Suprapubic skin (tissue), 4 donors: ENCODE measurements at places on chromosomes 2 and 18. TPM values are rescaled to one million over a fixed set of nuclear protein-coding genes. Genes with fewer than 3 reads are reported as not detected.

Gene USP40
- 125 TPM for total RNA-seq

Gene KCNG3
- total RNA-seq, result 0.72 TPM

Gene BMP10
- total RNA-seq, result not detected

Gene ST6GAL2
- 0.79 TPM for total RNA-seq

Gene NYAP2
- not detected for total RNA-seq

Gene ASXL3
- 0.10 TPM for total RNA-seq

Gene MRO
- total RNA-seq, result 0.59 TPM

Gene NUP35
- total RNA-seq, result 27.7 TPM

Gene ATP6V1B1
- 66.9 TPM for total RNA-seq

Gene ASIC4
- total RNA-seq, result not detected

GRCh38 chr2:61016392-61017002, 1.0 kb upstream of the PEX13 start:
- H3K4me3 ChIP-seq, result peak overlapping the region; percentile 96
- H3K36me3 ChIP-seq, result peaks cover 6% of the 10 kb centered on the region
- peak overlapping the region; percentile 91 for H3K27ac ChIP-seq
- DNase-seq, result no peak

- H3K27ac ChIP-seq, result peak overlapping the region; percentile 35
- H3K27me3 ChIP-seq, result no peaks in the 10 kb centered on the region
- no peak overlapping the region for H3K4me3 ChIP-seq
- no peak for DNase-seq
- peaks cover 13% of the 10 kb centered on the region for H3K4me1 ChIP-seq
- no peaks in the 10 kb centered on the region for H3K36me3 ChIP-seq
Measured at GRCh38 chr2:121129692-121130091, 155.3 kb downstream of the TFCP2L1 start.

DNA sequence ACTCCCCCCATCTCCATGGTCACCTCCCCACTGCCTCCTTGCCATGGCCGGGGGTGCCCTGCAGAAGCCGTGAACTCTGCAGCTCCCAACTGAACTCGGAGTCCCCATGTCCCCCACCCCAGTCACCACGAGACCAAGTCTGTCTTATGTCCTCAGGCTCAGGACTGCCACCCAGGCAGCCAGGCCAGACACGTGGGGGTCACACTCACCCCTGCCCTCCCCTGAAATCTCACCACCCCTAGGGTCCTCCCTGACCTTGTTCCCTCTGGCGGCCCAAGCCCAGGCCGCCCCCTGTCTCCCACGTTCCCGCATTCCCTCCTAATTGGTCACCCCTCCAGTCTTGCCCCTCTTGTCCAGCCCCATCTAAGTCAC, 11.0 kb downstream of the AQP12A start:
- no peak for DNase-seq
- no peaks in the 10 kb centered on the region for H3K36me3 ChIP-seq
- H3K4me3 ChIP-seq, result no peak overlapping the region
- no peak overlapping the region for H3K27ac ChIP-seq
- H3K4me1 ChIP-seq, result peaks cover 7% of the 10 kb centered on the region
- peaks cover 66% of the 10 kb centered on the region for H3K27me3 ChIP-seq

DNA sequence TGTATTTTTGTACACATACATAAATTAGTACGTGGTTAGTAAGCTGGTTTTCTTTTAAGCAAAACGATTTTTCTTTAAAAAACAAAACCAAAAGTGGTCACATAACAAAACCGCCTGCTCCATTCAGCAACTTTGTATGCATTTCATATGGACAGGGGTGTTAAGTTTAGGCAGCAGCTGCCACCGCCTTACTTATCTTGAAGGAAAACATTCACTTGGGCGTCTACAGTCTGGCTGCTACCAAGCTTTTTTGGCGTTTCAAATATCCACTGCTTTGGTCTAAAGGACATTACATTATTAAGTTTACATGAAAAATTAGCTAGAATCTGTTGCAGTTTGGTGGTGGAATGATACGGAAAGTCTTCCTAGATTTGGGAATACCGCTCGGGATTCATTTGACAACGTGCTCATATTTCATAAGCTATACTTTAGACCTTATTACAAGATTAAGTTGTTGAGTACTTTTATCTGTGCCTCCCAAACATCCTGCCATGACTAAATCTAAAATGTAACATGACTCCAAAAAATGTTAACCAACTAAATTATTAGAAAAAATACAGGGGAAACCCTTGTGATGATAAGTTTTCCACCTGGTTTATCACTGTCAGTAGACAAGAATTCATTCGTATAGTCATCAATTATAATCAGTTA, 214.8 kb downstream of the NEDD4L start:
- H3K36me3 ChIP-seq, result peaks cover 10% of the 10 kb centered on the region
- no peak overlapping the region for H3K4me3 ChIP-seq
- no peak overlapping the region for H3K27ac ChIP-seq
- DNase-seq, result no peak
- no peaks in the 10 kb centered on the region for H3K4me1 ChIP-seq

GRCh38 chr2:227506456-227506855, 34.5 kb downstream of the AGFG1 start:
- no peaks in the 10 kb centered on the region for H3K36me3 ChIP-seq
- no peaks in the 10 kb centered on the region for H3K27me3 ChIP-seq
- H3K4me1 ChIP-seq, result peaks cover 54% of the 10 kb centered on the region
- H3K4me3 ChIP-seq, result no peak overlapping the region

GRCh38 chr2:241017228-241017940, 19.0 kb downstream of the SNED1 start:
- no peak overlapping the region for H3K27ac ChIP-seq
- DNase-seq, result no peak
- H3K4me1 ChIP-seq, result no peaks in the 10 kb centered on the region
- H3K27me3 ChIP-seq, result no peaks in the 10 kb centered on the region
- H3K36me3 ChIP-seq, result peaks cover 10% of the 10 kb centered on the region

GRCh38 chr2:162581959-162582798, 238.2 kb downstream of the GCA start:
- no peak for DNase-seq
- H3K4me3 ChIP-seq, result no peak overlapping the region
- H3K27ac ChIP-seq, result no peak overlapping the region
- no peaks in the 10 kb centered on the region for H3K4me1 ChIP-seq

DNA sequence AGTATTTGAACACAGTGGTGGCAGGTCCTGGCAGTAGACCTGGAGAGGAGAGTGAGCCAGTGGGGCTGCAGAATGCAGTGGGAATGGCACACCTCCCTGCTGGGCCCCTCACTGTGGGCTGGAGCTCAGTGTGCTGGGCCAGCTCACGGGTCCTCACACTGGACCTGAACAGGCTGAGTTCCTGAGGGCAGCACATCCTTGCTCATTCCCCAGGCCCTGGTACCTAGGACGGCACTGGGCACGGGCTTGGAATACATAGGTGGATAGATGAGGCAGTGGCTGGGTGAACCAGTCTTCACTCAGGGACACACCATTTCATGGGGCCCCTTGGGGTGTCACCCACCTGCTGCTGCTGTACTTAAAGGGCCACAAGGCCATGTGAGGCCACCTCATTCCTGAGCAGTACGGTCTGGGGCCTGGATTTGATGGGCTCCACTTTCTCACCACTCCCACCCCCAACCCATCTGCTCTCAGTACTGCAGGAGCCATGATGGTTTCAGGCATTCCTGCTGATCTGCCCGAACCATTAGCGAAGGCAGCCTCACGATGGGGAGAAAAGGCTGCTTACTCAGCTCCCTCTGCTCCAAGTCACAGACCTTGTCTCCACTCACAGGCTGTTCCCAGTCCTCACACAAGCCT, 4.2 kb downstream of the TMEM177 start:
- H3K4me1 ChIP-seq, result peaks cover 20% of the 10 kb centered on the region
- DNase-seq, result no peak
- no peaks in the 10 kb centered on the region for H3K27me3 ChIP-seq
- peaks cover 11% of the 10 kb centered on the region for H3K36me3 ChIP-seq

GRCh38 chr18:48928787-48929186, 22.0 kb downstream of the SMAD7 start:
- H3K4me3 ChIP-seq, result no peak overlapping the region
- peak overlapping the region; percentile 45 for H3K27ac ChIP-seq
- H3K4me1 ChIP-seq, result peaks cover 81% of the 10 kb centered on the region
- no peaks in the 10 kb centered on the region for H3K27me3 ChIP-seq

- H3K36me3 ChIP-seq, result no peaks in the 10 kb centered on the region
- no peaks in the 10 kb centered on the region for H3K27me3 ChIP-seq
- DNase-seq, result no peak
- H3K4me3 ChIP-seq, result no peak overlapping the region
- no peak overlapping the region for H3K27ac ChIP-seq
Measured at GRCh38 chr18:74896390-74896991, 298.8 kb downstream of the ZNF407 start.

DNA sequence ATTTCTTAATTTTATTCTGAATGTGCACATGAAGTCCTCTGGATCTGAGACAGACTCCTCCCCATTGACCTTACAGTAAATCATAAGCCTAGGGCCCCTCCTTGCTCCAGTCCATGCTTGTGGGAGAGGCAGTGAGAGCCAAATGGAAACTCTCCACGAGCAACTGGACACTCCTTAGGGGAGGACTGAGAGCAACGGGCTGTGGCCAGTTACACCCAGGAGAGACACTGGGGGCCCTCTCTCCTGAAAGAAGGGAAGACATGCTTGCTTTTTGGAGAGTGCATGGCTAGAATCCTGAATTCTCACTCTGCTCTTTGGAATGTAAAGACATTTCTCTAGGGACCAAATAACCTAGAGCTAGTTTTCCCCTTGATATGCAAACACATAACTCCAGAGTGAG, 49.0 kb upstream of the BIN1 start:
- peaks cover 17% of the 10 kb centered on the region for H3K4me1 ChIP-seq
- H3K4me3 ChIP-seq, result no peak overlapping the region
- no peak overlapping the region for H3K27ac ChIP-seq
- no peaks in the 10 kb centered on the region for H3K36me3 ChIP-seq

DNA sequence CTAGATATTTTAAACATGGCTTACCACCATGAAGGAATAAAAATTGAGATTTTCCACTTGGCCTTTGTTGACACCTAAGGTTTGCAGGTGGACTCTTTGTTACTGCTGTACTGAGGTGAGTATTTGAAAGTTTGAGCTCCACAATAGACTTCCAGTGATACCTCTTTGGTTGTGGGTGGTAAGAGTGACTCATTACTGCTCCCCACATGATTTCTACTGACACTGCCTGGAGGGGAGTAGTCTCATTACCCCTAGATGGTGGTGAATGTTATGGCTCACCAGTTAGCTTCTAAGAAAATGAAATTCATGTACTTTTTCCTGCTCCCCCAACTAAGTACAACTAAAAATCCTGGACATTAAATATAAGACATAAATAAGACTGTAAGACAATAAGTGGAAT, 1183.1 kb upstream of the TMEFF2 start:
- DNase-seq, result no peak
- no peaks in the 10 kb centered on the region for H3K36me3 ChIP-seq
- no peaks in the 10 kb centered on the region for H3K4me1 ChIP-seq
- H3K27me3 ChIP-seq, result no peaks in the 10 kb centered on the region

- H3K4me3 ChIP-seq, result no peak overlapping the region
- no peaks in the 10 kb centered on the region for H3K36me3 ChIP-seq
- no peak for DNase-seq
- H3K27me3 ChIP-seq, result no peaks in the 10 kb centered on the region
- peaks cover 39% of the 10 kb centered on the region for H3K4me1 ChIP-seq
Measured at GRCh38 chr2:238422940-238423339, 3.8 kb upstream of the ASB1 start.

GRCh38 chr18:74331404-74331803, 15.8 kb downstream of the C18orf63 start:
- no peaks in the 10 kb centered on the region for H3K36me3 ChIP-seq
- H3K4me3 ChIP-seq, result no peak overlapping the region
- DNase-seq, result no peak
- no peak overlapping the region for H3K27ac ChIP-seq

- H3K27me3 ChIP-seq, result no peaks in the 10 kb centered on the region
- H3K4me3 ChIP-seq, result no peak overlapping the region
- no peaks in the 10 kb centered on the region for H3K36me3 ChIP-seq
- no peaks in the 10 kb centered on the region for H3K4me1 ChIP-seq
Measured at GRCh38 chr2:221254299-221254698, 317.8 kb downstream of the EPHA4 start.

GRCh38 chr2:138500592-138501424, 762 bp upstream of the SPOPL start:
- no peak for DNase-seq
- peak overlapping the region; percentile 98 for H3K27ac ChIP-seq
- peaks cover 43% of the 10 kb centered on the region for H3K4me1 ChIP-seq

GRCh38 chr2:190882856-190883582, 2.4 kb downstream of the GLS start:
- H3K27me3 ChIP-seq, result no peaks in the 10 kb centered on the region
- H3K4me1 ChIP-seq, result peaks cover 55% of the 10 kb centered on the region
- no peaks in the 10 kb centered on the region for H3K36me3 ChIP-seq
- no peak for DNase-seq
- H3K4me3 ChIP-seq, result peak overlapping the region; percentile 98

GRCh38 chr2:144331674-144332355, 188.1 kb downstream of the ZEB2 start:
- H3K36me3 ChIP-seq, result no peaks in the 10 kb centered on the region
- peak overlapping the region; percentile 92 for H3K4me3 ChIP-seq
- peaks cover 14% of the 10 kb centered on the region for H3K4me1 ChIP-seq
- H3K27ac ChIP-seq, result peak overlapping the region; percentile 92
- H3K27me3 ChIP-seq, result no peaks in the 10 kb centered on the region

GRCh38 chr2:41871080-41871479, 176.7 kb upstream of the PKDCC start:
- no peak overlapping the region for H3K27ac ChIP-seq
- H3K27me3 ChIP-seq, result no peaks in the 10 kb centered on the region
- no peaks in the 10 kb centered on the region for H3K36me3 ChIP-seq

- no peaks in the 10 kb centered on the region for H3K36me3 ChIP-seq
- H3K4me3 ChIP-seq, result no peak overlapping the region
- no peak overlapping the region for H3K27ac ChIP-seq
- H3K4me1 ChIP-seq, result no peaks in the 10 kb centered on the region
Measured at GRCh38 chr2:11903085-11903606, 156.7 kb downstream of the LPIN1 start.

- H3K27me3 ChIP-seq, result no peaks in the 10 kb centered on the region
- peaks cover 5% of the 10 kb centered on the region for H3K4me1 ChIP-seq
- no peaks in the 10 kb centered on the region for H3K36me3 ChIP-seq
- no peak overlapping the region for H3K27ac ChIP-seq
Measured at GRCh38 chr2:186569897-186570296, 20.0 kb upstream of the ITGAV start.

DNA sequence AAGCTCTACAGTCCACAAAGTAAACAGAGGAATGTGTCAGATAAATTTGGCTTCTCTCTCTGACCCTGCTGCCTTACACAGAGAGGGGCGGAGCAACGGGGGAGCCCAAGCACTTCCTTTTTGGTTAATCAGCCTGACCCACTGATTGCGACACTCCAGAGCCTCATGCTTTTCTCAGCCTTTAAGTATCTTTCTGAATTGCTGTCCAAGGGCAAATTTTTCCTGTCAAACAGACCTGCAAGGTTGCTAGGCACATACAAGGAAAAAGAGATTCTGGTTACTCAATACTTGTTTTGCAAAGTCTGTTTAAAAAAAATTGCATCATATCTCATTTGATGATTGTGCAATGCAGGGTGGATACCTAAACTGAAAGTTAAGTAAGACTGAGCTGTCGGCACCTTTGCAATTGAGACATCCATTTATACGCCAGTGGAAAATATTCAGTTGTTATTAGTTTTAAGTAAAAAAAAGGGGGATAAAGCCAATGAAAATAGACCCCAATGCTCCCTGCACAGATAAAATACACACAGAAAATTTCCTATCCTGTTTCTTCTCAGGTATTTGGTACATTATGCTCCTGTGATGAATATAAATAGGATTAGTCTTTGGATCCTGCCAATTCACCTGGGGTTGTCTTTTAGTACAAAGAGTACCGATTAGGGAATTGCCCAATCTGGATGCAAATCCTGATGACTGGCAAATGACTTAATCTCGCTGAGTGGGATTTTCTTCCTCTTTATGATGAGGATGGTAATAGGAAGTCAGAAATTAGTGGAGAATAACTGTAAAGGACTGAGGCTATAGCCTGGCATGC, 260.2 kb upstream of the TRIB2 start:
- H3K4me3 ChIP-seq, result peak overlapping the region; percentile 28
- no peaks in the 10 kb centered on the region for H3K27me3 ChIP-seq
- no peaks in the 10 kb centered on the region for H3K36me3 ChIP-seq
- H3K27ac ChIP-seq, result peak overlapping the region; percentile 78
- peak; percentile 94 for DNase-seq
- H3K4me1 ChIP-seq, result peaks cover 17% of the 10 kb centered on the region
